ENCODE measurements at places on chromosomes 11 and 22.

DNA sequence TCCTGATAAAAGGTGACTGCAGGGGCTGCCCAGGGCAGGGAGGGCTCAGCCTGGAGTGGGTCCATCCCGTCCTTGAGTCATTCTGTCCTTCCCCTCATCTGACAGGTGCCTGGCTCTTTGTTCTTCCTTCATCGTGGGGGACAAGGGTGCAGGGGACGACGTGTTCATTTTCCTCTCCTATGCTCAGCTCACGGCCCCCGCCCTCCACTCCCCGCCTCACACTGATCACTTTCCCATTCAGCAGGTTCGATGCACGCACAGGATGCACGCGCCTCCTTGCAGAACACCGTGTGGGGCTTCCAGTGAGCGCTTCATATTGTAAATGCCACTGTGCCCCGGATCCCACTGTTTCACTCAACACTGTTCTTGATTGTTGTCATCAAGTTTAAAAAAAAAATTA is 32.7 kb upstream of the SHANK2 start:
- no peak for DNase-seq

DNA sequence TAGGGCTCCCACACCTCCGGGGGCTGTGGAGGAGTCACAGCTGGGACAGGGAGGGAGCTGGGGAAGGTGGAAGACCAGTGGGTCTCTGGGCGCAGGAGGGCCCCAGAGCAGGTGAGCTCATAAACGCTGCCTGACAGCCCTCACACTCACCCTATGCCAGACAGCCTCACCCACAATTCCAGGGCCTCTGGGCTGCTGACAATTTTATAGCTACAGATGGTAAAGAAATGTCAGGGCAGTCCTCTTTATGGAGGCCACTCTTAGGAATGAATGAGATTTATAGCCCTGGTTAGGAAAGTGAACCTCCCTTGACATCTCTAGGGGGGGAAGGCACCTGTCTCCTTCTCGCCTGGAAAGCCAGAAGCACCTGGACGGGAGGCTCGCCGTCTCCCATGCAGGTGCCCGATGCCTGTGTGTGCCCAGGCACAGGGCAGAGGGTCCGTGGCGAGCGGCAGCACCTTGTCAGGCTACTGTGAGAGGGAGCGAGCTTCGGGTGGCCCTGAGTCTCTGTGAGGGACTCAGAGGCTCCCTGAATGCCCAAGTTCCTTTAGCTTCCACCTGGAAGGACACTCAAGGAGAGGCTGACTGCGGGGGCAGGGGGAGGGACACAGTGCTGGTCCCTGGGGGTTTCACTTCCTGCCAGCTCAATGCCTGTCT is 39.9 kb downstream of the IGSF9B start:
- DNase-seq, result no peak

GRCh38 chr11:110951037-110951949 is 239.1 kb upstream of the ARHGAP20 start:
- peak; percentile 7 for DNase-seq

GRCh38 chr11:109123816-109124787 is 297.9 kb upstream of the C11orf87 start:
- DNase-seq, result no peak

DNA sequence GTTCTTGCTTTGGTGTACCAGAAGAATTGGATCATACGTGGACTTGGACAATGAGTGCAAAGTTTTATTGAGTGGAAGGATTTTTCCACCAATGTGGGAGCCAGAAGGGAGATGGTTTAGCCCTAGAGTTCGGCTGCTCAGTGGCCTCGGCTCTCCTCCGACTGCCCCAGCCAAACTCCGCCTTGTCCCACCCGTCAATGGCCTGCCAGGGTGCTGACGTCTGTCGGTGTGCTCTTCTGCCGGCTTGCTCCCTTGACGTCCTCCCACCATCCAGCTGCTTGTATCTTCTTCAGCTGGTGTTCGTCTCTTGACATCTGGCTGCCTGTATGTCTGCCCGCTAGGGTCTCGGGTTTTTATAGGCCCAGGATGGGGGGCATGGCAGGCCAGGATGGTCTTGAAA is 154.8 kb downstream of the APOL5 start:
- DNase-seq, result no peak

DNA sequence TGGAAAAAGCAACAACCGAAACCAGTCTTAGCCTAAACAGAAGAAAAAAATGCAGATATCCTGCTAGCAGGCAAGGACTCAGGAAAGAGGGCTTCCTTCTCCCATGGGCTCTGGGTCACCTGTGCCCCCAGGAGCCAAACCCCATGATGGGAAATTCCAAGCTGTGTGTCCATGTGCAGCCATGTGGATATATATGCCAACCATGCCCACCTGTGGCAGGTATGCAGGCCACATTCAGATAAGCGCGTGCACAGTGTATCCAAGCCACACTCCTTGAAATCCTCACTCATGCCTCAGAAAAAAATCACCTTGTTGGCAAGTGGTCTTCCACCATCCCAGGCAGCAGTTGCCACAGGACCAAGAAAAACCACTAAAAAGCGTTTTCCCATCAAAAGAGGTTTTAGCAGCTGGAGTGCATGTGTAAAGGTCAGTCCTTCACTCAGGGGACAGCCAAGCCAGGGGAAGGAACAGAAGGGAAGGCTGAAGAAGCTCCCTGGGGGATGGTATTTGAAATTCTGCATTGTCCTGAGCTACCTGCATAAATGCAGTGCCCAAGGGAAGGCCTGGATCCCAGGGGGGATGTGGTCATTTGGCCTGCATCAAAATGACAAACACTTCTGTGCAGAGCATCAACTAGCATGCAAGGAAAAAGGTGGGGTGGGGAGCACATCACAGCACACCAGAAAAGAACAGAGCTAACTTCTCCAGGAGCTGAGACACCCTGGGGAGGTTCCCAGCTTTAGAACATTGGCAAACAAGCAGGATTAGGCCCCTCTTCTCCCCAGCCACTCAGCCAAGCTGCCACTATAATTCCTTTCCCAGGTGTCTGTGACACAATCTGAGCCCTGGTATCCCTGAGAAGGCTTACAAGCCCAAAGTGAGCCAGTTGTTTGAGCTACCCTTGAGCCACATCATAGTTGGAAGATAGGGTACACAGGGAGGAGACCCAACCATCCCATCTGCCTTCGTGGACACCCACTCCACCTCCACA is 76.2 kb downstream of the GALNT18 start:
- DNase-seq, result no peak

DNA sequence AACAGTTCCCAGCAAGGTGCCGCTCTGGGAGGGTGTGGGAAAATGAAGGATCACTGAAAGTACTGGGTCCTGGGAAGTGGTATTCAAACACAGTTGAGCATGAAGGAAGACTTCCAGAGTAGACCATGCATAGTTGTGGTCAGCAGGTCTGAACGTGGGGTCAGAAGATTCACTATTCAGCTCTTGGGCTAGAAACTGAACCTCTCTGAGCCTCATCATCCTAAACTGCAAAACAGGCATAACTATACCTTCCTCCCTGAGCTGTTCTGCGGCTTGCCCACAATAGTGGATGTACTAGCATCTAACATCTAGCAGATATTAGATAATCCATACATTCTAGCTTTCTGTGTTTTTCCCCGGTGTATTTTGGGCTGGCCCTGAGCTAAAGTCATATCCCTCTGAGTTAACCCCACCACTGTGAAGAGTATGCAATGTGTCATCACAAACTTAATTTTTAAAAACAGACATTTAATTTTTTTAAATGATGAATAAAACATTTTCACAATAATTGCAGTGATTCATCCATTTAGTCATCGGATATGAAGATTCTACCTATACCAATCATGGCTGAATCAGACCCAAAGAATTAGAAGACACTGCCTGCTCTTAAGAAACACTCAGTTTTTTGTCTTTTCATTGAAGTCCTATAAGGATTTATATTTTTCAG is 179.1 kb downstream of the BLID start:
- no peak for DNase-seq

- no peak for DNase-seq
These were observed 175.2 kb downstream of the MAML2 start for GRCh38 chr11:96167787-96168186.

- DNase-seq, result peak; percentile 95
These were observed 112.7 kb upstream of the OR4B1 start for GRCh38 chr11:48103621-48104567.

DNA sequence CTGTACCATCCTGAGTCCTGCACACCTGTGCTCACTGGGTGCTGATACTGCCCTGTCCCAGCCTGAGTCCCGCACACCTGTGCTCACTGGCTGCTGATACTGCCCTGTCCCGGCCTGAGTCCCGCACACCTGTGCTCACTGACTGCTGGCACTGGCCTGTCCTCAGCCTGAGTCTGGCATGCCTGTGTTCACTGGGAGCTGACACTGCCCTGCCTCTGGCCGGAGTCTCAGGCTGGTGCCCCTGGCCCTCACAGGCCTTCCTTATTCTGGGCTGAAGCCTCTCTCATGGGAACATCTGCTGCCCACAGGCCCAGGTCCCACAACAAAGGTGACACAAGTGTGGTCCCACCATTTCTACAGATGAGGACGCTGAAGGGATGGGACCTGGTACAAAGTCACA is 115.1 kb downstream of the MPPED1 start:
- DNase-seq, result no peak

- no peak for DNase-seq
These were observed 5.1 kb downstream of the PARVA start for GRCh38 chr11:12382451-12382850.

DNA sequence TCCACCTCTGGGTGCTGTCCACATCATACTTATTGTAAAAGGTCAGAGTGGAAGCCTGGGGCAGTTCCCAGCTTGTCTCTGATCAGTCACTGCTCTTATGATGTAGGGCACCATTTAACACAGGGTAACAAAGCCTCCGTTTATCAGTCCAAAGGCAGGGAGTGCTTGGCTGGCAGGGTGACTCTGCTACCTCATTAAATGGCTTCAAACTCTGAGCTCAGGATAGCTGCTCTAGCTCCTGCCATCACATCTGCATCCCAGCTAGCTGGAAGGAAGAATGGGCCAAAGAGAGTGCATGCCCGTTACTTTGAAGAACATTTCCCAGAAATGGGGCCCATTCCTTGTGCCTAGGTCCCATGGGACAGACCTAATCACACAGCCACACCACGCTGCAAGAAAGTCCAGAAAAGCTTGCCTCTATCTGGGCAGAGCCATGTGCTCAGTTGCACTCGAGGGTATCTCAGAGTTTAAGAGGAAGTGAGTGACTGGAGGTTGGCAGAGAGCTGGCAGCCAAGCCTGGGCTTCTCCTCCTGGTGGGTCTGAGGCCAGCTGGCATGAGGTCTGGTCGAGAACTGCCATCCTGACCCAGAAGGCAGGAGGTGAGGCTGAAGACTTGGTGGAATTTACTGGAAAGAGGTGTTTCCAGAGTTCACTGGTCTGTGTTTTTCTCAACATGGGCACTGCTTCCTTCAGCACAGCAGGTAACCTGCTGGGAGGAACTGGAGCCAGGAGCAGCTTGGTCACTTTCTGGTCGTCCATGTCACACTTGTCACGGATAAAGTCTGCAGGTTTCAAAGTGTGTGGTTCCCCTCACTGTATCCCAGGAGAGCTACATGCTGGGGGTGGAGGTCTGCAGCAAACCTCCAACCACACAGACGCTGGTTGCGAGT is 935.7 kb downstream of the BRD1 start:
- DNase-seq, result no peak

GRCh38 chr11:36738292-36738861 is 140.3 kb upstream of the RAG2 start:
- no peak for DNase-seq

DNA sequence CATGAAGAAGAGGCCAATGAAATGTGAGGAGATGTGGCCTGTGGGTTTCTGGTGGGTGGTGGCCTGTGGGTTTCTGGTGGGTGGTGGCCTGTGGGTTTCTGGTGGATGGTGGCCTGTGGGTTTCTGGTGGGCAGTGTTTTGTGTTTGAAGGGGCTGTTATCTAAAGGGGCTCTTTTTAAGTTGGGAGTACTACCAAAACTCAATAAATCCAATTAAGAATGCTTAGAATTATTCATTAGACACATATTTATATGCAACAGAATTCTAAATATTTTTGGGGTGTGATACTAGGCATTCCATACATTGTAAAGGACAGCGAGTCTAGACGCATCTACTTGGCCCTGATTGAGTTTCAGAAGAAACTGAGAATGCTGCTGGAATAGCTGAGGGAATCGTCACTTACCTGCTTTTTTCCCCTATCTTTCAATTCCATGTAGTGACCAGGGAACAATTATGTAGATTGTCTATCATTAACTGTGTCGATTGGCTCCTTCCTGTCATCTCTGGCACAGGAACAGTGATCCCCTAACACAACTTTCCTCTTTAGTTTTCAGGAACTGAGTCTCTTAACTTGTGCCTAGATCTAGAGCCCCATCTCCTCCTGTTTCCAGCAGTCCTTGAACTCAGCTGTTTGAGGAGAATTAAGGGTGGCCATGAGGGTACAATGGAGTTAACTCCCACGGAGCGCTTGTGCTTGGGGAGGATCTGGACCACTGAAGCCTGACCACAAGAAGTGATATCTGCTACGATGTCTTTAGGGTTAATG is 37.3 kb upstream of the TOP3B start:
- DNase-seq, result no peak

- DNase-seq, result peak; percentile 93
These were observed 7.5 kb downstream of the BCL9L start for GRCh38 chr11:118918128-118918685.

- peak; percentile 34 for DNase-seq
These were observed 19.5 kb downstream of the CRELD2 start for GRCh38 chr22:49937758-49938564.

GRCh38 chr11:72899238-72899637 is 85.0 kb downstream of the ATG16L2 start:
- no peak for DNase-seq

DNA sequence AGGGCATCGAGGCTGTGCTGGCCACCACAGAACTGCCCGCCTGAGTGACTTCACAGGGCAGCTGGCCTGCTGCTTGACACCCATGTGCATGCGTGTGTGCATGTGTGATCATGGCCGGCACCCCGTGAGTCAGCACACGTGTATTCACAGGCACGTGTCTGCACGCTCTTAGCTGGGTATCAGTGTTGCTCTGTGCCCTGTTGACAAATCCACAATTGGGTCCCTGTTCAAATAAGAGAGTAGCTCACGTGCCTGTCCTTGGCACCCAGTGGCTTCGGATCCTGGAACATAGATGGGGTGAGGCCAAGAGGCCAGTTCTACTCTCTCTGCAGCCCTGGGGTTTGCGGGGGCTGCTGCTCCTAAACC is 14.0 kb downstream of the B3GAT1 start:
- no peak for DNase-seq

DNA sequence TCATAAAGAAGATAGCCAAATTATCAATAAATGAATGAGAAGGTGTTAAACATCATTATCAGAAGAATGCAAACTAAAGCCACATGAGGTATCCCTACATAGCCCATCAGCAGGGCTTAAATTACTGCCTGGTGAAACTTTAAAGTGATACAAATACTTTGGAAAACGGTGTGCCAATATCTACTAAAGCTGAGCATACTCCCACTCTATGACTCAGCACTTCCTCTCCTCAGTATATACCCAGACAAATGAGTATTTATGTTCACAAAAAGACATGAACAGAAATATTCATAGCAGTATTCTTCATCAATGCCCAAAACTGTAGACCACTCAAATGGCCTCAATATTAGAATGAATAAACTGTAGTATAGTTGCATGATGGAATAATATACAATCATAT is 284.6 kb upstream of the ZC3H12C start:
- no peak for DNase-seq

Measured in SW480 (cell line).